Effector CD4-positive, alpha-beta T cell (primary cell): ENCODE measurements at places on chromosomes 7 and 10.

DNA sequence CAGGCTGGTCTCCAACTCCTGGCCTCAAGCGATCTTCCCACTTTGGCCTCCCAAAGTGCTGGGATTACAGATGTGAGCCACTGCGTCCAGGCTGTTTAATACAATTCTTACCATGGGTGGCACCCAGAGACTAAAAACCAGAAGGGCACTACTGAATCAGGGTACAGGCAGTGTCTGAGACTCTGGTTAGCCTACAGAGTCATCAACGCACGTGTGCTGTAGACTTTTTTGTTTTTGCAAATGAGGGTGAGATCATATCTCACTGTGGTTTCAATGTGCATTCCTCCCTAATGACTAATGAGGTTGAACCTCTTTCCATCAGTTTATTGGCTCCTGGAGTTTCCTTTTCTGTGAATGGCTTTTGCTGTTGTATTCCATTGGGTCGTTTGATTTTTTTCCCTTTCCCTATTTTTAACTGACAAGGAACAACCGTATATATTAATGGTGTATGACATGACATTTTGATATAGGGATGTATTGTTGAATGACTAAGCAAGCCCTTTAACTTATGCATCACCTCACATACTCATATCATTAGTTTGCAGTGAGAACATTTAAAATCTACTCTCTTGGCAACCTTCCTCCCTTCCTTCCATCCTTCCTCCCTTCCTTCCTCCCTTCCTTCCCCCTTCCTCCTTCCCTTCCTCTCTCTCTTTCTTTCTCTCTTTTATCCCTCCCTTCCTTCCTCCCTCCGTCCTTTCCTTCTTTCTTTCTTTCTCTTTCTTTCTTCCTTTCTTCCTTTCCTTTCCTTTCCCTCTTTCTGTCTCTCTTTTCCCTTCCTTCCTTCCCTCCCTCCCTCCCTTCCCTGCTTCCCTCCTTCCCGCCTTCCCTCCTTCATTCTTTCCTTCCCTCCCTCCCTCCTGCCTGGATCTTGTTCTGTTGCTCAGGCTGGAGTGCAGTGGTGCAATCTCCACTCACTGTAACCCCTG, 9.3 kb upstream of the TMEM270 start:
- DNase-seq = no peak

GRCh38 chr10:117439243-117439912, 64.1 kb upstream of the PDZD8 start:
- DNase-seq = no peak

GRCh38 chr7:112290065-112290464, 83.6 kb downstream of the ZNF277 start:
- no peak for DNase-seq

DNA sequence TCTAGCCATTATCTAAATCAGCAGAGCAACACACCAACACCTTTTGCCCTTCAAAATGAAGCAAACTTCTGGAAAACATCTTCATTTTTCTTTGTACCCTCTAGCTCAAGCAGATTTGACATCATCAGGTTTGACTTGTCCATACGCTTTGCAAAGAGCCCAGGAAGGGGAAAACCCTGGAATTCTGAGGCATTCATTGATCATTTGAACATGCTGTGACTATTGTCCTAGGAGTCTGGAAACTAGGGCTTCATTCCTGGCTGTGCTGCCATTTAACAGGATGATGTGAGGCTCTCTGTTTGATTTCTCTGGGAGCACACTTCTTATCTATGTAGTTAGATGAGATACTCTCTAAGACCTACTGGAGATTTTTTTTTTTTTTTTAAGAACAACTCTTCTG, 23.5 kb downstream of the GATA3 start:
- DNase-seq = no peak

- no peak for DNase-seq
These were observed 34.4 kb downstream of the BCAP29 start for GRCh38 chr7:107614425-107614824.

- DNase-seq = no peak
These were observed 9.2 kb downstream of the PCBD1 start for GRCh38 chr10:70879207-70879606.

DNA sequence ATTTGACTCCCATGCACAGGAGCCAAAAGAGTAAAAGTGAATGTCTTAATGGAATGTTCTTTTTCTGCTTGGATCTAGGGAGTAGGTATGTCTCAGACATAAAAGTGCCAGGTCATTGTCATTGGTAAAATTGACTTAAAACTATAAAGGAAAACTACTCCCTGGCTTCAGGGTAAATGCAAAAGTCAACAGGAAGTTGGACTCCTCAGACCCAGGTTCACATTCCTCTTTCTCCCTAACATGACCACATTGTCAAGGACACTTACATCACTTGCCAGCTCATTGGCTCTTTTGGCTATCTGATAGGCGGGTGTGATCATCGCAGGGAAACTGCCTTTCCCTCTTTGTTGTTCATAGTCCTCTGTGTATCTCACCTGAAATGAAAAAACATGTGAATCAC, 13.7 kb downstream of the NRAP start:
- DNase-seq = no peak

DNA sequence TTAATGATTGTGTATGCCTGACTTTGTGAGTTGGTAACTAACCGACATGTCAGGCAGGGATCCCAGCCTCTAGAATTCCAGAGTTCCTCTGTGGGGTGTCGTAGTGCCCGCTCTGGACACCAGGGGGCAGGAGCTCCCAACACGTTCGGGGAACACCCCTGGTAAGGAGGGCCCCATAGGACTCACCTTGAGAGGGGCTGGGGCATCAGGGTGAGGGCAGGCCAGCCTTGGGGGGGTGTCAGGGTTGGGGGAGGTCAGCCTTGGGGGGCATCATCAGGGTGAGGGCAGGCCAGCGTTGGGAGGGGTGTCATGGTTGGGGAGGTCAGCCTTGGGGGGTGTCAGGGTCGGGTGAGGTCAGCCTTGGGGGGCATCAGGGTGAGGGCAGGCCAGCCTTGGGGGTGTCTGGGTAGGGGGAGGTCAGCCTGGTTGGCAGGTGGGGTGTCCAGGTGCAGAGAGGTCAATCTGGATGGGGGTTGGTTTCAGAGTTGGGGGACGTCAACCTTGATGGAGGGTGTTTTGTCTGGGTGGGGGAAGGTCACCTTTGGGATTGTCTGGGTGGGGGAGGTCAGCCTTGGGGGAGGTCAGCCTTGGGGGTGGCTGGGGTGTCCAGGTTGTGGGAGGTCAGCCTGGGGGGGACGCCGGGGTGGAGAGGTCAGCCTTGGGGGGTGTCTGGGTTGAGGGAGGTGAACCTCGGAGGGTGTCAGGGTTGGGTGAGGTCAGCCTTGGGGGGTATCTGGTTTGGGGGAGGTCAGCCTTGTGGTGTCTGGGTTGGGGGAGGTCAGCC, 45.6 kb upstream of the SUN1 start:
- peak; percentile 62 for DNase-seq

DNA sequence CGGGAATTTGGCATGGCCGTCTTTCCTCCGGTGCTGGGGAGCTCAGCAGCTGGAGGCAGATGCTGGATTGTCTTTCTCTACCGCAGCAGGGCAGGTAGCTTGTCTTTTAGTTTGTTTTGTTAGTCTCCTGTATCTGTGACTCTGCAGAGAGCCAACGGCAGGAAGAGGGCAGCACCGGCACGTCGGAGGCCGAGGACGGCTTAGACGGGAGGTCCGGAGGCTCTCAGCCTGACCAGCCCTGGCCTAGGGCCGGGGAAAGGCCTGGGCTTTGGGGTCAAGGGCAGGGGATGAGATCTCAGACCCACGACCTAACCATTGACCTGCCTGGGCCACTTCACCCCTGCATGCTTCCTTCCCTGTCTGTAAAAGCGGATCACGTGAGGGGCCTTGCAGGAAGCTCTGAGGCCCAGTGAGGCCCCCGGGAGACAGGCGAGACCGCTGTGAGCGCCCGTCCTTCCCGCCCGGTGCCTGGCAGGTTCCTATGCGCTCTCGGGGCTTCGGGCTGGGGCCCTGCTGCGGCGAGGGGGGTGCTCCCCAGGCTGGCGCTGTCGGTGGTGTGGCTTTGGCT, 72.7 kb downstream of the LHPP start:
- DNase-seq = no peak

DNA sequence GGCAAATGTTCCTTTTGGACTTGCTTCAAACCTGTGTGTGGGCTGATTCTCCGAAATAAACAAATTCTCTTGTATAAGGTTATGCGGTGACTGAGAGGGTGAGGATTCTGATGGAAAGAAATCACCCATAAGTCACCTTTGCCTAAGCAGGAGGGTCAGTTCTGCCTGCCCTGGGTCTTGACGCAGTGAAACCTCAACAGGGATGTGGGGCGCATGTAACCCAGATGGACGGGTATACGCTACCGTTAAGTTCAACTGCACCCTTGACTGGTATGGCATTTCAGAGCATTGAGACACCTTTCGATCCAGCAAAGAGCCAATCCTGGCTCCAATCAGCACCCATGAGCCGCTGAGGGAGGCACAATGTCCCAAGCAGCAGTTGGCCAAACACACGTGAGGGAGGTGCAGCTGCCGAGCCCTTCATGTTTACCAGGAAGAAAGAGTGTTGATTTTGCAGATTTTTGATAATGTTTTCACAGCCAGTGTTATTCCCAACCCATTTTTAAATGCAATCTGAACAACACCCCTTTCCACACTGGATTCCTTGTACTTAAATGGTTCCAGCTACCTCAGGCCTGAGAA, 48.1 kb downstream of the SORBS1 start:
- DNase-seq = no peak

- no peak for DNase-seq
These were observed 9.4 kb upstream of the ANKRD22 start for GRCh38 chr10:88861036-88861435.

DNA sequence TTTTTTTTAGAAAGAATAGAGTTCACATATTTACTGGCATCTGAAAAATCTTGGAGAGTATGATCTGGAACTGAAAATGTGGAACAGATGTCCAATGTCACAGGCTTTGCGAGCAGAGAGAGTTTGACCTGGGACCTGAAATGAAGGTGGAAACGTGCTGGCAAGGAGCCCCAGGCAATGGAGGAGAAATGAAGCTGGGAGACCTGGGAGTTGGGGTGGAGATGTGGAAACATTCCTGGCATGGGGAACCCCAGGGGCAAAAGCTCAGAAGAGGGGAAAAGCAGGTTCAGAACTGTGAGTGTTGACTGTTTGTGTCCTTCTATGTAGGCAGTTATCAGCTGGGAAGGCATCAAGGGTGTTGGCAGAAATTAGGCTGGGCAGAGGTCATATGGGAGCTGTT, 7.3 kb upstream of the PNLIPRP2 start:
- no peak for DNase-seq

DNA sequence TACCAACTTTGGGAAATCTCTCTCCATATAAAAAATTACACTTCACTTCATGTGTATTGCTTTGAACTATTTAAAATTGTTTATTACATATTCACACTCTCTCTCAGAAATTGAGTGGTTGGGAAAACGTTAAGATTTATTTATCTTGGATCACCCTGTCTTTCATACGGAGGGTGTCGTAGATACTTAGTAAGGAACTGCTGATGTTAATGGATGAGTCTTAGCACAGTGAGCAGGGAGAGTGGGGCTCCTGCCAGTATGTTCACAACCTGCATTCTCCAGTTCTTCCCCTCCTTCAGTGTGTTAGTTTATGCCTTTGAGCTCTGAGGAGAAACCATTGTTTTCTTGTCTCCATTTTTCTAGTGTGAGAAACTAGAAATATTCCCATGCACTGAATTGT, 67.1 kb downstream of the CDK14 start:
- no peak for DNase-seq

DNA sequence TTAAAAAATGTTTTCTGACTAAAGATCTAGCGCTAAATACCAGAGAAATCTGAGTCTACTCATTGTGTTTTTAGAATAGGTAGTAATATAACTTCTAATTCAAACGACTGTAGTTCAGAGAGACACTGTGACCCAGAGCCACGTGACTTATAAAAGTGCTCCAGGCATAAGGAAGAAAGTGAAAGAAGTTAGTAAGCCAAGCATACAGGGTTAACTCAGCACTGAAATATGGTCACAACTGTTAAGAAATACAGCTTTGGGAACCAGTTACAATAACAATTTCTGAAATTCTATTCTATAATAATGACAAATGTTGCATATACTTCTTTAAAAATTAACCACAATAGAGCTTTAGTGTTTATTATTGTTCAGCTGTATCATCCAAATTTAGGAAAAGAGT, 119.1 kb downstream of the TFEC start:
- DNase-seq = no peak

DNA sequence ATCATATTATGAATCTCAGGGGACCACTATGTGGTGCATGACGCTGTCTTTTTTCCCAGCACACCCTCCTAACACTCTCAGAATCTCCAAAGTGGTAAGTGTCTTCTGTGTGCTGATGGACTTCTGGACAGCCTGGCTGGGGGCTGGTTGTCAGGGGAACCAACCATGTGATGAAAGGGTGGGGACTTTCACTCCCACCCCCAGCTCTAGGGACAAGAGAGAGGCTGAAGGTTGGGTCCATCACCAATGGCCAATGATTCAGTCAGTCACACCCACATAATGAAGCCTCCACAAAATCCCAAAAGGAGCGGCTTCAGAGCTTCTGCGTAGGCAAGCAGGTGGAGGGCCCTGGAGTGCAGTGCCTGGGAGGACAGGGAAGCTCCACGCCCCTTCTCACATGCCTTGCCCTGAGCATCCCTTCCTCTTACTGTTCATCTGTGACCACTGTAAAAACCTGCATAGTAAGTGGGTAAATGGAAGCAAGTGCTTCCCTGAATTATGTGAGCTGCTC, 44.6 kb downstream of the RASGEF1A start:
- DNase-seq = no peak

DNA sequence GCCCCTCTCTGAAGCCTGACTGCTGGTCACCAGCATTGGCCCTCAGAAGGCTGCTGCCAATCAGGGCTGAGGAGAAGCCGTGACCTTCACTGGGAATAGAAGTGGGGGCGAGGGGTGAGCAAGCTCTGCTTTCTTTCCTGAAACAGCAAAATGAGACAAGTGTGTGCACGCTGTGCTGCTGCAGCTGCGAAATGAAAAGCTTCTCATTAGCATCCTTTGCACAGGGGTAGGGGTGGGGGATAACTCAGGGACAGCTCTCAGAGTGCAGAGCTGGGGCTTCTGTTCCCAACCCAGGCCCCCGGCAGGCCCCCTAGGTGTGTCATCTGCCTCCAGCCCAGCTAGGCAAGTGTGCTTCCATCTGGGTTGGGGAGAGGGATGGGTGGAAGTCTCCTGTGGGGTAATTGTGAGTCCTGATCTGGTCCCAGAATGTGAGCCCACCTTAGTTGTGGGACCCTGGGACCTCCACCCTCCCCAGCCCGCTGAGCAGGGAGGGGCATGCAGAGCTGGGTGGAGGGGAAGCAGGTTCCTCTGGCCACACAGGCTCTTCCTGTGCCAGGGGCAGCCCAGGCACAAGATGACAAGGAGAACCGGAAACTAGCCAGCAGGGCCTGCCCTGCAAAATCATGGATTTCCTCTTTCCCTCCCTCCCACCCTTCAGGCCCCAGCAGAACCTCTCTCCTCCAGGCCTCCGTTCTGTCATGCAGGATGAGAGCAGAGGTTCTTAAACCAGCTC, 22.2 kb downstream of the ZNF467 start:
- no peak for DNase-seq
